ENCODE measurements at places on chromosomes 2 and 18.

DNA sequence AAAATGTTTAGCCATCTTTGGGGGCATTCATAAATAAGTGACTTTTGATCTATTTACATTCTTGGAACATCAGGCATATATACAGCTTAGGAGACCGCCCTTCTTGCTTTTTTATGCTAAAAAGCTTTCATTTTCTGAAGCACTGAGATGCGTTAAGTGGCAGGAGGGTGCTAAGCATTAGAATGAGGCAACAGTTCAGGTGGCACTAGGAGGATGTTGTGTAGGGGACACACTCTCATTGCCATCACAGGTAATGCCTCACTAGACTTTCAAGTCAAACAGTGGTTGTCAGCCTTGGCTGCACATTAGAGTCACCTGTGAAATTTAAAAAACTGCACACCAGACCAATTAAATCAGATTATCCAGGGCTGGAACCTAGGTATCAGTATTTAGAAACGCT lies 39.1 kb downstream of the EHBP1 start:
- no peak for DNase-seq

- no peak for DNase-seq
Observed at GRCh38 chr2:182090486-182090885, 104.8 kb downstream of the PPP1R1C start.

DNA sequence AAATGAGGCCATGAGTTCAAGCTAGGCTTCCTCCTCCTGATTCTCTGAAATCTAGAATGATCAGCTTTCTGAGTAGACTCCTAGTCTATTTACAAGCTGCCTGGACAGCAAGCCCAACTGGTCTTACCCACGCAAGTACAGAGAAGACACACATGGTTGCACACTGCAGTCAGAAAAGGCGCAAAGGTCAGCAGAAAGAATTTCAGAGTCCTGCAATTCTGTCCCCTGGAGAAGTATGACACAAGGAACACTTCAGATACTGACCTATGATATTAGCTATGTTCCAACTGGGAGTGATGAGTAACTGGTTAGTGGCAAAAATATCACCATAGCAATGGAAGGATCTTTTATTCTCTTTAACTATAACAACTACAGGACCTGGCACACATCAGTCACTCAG lies 336.1 kb upstream of the PKDCC start:
- no peak for DNase-seq

- no peak for DNase-seq
Observed at GRCh38 chr2:163565192-163565591, 170.6 kb downstream of the FIGN start.

GRCh38 chr2:11411768-11412448 lies 54.1 kb downstream of the E2F6 start:
- no peak for DNase-seq

GRCh38 chr2:27988718-27989117 lies 98.2 kb downstream of the BABAM2 start:
- DNase-seq = no peak

- DNase-seq = no peak
Observed at GRCh38 chr18:57589161-57589560, 2.7 kb upstream of the FECH start.

- DNase-seq = no peak
Observed at GRCh38 chr2:82494739-82495138, 1964.3 kb downstream of the SUCLG1 start.

GRCh38 chr2:237798236-237799059 lies at the start of gene RBM44:
TSS of gene RBM44 (plus strand) at chr2:237798779. CDS start at chr2:237813610, 14,831 bp downstream.
- no peak for DNase-seq
